ENCODE measurements at places on chromosomes 5 and 9.

DNA sequence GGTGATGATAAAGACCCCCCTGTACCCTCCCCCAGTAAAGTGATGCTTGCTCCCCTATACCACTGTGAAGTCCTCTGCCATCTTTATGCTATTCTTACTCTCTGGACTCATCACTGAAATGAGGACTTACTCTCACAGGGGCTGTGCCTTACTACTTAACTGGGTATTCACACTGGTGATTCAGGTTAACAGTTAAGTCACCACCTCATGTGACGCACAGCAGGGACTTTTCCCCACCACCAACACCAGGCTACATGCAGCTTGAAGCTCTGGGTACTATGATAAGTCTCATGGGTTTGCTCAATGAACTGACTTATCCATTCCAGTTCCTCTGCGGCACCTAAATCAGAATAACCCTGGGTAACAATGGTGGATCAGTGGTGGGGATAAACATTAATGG lies 163.7 kb downstream of the ELAVL2 start:
- DNase-seq = no peak

DNA sequence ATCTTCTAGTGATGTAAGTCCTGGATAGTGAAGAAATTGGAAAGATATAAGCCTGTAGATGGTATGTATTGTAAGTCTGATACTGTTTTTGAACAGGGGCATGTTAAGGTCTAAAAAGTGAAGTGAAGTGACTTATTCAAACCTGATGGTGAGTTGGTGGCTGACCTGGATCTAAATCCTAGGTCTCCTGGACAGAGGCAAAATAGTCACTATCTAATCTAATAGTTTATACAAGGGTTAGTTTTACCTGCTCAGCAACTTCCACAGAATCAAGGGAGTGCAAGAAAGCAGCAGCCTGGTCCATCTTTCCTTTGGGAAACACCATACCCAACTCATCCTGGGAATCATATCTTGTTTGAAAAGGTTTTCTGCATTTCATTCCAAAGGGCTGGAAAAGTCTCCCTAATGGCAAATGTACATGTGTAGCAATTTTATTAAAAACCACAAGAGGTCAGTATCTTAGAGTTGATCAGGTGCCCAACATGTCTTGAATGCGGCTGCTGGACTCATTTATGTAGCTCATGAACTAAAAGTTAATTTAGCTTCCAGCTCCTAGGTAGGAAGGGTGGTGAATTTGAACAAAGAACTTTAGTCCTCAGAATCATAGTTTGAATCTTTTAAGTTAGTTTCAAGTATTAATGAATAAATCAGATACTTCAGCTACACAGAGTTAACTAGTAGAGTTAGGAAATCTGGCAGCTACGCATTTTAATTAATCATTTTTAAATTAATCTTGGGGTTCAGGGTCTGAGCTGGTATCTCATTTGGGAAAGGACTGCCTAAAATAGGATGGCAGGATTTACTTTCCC lies 26.0 kb downstream of the SKP2 start:
- peak; percentile 47 for DNase-seq

- no peak for DNase-seq
Observed at GRCh38 chr9:13078164-13078563, 201.3 kb downstream of the MPDZ start.

DNA sequence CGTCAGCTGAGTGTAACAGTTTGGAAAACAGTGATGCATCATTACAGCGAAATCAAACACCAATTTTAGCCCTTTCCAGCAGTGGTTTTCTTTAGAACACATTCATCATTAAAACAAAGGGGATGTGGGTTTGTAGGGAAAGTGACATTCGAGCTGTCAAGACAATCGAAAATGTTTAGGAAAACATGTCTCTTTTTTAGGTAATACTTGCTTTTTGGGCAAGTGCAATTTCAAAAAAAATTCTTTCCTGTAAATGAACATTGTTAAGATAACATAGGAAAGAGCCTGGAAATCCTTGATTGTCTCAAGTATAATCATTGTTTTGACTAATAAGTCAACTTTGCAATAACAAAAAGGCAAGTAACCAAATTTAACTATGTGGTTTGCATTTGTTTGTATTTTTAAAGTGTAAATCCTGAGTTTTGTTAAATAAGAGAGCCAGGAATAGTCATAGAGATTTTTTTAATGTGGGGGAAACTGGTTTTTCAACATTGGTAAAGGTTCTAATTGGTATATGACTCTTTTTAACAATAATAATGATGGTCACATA lies 182.5 kb downstream of the TTLL11 start:
- no peak for DNase-seq

- DNase-seq = peak; percentile 1
Observed at GRCh38 chr9:26210338-26210851, 532.2 kb upstream of the TUSC1 start.

- DNase-seq = no peak
Observed at GRCh38 chr9:21381448-21382339, 3.5 kb downstream of the IFNA2 start.

DNA sequence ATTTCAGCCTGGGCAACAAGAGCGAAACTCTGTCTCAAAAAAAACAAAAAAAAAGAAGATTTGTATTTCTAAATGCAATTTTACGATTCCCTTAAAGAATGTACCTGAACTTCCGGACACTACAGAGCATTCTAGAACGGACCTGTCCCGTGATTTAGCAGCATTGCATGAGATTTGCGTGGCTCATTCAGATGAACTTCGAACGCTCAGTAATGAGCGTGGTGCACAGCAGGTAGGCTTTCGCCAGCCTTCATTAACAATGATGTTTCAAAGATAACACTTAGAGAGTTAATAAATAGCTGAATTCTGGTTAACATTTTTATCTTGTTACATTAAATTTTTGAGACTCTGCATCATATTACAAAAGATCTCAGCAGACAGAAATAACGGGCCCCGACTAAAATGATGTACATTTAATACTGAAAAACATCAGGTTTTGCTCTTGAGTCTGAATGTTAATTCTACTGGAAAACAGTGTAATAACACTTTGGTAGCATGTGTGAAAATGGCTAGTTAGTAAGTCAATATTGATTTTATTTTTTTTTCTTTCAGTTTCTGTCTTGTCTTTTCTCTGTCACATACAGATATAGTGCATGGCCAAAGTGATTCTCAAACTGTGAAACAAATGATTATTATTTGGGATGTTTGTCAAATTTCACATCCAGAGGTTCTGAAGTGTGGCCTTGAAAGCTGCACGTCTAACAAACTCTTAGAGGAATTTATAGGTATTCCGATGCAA lies 23.3 kb downstream of the CCNH start:
- no peak for DNase-seq

GRCh38 chr5:79731775-79732174 lies 42.1 kb downstream of the CMYA5 start:
- DNase-seq = no peak

GRCh38 chr9:128551657-128552152 lies 682 bp upstream of the SPTAN1 start:
- no peak for DNase-seq

DNA sequence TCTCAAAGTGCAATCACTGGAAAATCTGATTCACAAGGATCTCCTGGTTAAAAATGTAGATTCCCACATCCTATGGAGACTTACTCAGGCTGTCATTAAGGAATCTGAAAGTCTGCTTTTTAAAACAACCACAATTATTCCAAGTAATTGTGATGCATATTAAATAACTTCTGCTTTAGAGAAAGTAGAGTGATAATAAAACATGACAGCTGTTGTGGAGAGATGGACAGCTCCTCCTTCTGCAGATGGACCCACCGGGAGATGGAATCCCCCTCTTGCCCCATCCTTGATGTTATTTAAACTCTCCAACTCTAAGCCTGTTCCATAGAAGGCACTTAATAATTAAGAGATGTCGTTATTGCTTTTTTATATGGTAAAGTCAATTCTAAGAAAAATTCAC lies 802.2 kb downstream of the CDH12 start:
- no peak for DNase-seq

DNA sequence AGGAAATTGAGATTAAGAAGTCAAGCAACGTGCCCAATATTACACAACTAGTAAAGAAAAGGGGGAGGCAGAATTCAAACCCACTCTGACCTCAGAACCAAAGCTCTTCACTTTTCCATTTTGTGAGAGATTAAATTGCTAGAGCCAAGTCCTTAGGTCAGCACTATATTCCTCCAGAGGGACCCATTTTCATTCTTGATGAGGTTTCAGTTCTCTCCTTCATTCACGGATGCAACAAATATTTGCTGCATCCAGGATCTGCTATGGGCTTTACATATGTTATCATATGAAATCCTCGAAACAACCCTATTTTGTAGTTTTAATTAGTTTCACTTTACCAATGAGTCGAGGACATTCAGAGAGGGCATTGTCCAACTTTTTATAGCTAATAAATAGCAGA lies 239.2 kb downstream of the EFNA5 start:
- no peak for DNase-seq

- DNase-seq = peak; percentile 50
Observed at GRCh38 chr9:135864447-135865049, 42.8 kb downstream of the CAMSAP1 start.

DNA sequence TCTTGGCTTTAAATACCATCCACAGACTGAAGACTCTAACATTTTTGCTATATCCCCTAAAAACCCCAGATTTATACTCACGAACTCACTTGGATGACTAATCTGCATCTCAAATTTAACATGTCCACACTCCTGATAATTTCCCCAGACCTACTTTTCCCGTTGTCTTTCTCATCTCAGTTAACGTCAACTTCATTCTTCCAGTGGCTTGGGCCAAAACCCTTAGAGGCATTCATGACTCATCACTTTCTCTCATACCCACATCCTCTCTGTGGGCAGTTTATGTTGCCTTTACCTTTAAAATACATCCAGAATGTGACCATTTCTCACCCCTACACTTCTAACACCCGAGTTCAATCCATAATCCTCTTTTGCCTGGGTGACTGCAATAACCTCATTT lies 96.7 kb downstream of the EDIL3 start:
- DNase-seq = peak; percentile 79

Measured in EL (cell line).